ENCODE measurements at places on chromosomes 6 and 20.

GRCh38 chr6:74605922-74606581 is 599.8 kb downstream of the COL12A1 start:
- DNase-seq = no peak

GRCh38 chr6:95279616-95280015 is 297.7 kb upstream of the MANEA start:
- no peak for DNase-seq

DNA sequence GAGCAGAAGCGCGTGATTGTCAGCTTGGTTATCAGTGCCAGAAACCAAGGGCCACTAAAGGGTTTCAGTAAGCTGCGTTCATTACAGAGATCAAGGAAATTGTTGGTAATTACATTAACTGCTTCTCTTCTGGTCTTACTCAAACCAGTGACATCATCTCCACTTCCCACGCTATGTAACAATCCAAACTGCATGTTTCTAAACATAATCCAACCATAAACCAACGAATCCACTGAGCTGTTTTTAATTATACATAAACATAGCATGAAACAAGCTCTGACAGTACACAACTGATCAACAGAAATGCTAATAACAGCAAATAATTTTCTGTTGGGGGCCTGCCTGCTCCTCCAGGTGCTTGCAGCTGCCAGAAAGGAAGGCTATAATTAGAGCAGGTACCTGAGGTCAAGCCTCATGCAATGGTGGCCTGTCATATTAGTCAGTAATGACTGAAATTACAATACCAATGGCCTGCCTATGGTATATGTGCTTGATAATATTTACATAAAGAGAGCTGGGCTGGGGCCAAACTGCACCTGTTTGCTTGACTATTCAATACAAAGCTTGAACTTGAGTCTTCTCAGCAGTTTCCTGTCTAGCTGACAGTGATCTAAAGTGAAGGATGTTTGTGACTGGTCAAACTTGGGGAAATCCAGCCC is 40.1 kb downstream of the ILRUN start:
- DNase-seq = no peak

DNA sequence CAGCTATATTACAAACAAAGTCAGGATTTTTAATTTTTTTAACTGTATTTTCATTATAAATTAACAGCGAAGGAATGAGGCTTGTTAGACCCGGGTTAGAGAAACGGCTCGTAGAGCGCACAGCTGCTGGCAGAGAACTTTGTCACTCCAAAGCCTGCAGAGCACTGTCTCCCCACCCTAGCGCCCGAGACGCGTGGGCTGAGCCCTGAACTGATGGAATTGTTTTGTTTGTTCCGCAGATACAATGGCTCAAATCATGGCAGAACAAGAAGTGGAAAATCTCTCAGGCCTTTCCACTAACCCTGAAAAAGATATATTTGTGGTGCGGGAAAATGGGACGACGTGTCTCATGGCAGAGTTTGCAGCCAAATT is 810 bp downstream of the LAMP5 start:
- DNase-seq = no peak

GRCh38 chr6:100255701-100256100 is 209.0 kb downstream of the SIM1 start:
- no peak for DNase-seq

DNA sequence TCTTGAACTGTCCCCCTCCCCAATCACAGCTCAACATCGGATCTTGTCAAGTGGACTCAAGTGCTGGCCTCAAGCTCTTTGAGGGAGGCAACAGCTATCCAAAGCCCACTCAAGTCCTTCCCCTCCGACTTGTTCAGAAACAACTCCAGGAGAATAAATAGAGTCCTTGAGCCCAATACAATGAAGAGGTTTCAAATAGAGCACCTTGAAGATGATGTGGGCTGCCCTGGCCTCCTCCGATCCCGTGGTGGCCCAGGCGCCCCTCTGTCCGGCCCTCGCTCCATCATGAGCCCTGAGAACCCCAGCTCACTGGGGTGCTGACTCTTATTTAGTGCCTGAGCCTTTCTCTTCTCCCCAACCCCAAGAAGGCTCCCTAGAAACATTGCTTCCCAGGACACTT is 164.3 kb upstream of the PMEPA1 start:
- peak; percentile 12 for DNase-seq

DNA sequence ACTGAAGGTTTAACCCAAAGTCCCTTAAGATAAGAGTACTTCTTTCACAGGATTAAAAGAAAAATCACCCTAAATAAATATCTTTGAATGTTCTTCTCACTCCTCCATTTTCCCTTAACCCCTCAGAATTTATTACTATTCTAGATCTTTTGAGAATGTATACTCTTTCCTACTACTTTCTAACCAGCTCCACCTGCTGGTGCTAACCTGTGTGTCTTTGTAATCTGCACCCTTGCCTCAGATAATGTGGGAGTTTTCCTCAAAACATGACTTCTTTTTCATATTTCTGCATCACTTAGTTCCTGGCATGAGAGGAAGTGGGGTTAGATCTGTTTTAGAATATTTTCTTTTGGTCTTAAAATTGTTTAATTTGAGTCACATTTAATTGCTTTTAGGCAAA is 394.2 kb downstream of the BMP2 start:
- no peak for DNase-seq

- no peak for DNase-seq
Measured at GRCh38 chr6:160238278-160238711, 20.3 kb downstream of the SLC22A2 start.

- DNase-seq = no peak
Measured at GRCh38 chr20:3815703-3816315, 4.5 kb upstream of the AP5S1 start.

- peak; percentile 27 for DNase-seq
Measured at GRCh38 chr20:44072384-44072783, 114.6 kb downstream of the JPH2 start.

- DNase-seq = no peak
Measured at GRCh38 chr6:136383268-136383937, 93.8 kb upstream of the BCLAF1 start.

GRCh38 chr20:37579106-37579505 is 51.4 kb upstream of the BLCAP start:
- no peak for DNase-seq

DNA sequence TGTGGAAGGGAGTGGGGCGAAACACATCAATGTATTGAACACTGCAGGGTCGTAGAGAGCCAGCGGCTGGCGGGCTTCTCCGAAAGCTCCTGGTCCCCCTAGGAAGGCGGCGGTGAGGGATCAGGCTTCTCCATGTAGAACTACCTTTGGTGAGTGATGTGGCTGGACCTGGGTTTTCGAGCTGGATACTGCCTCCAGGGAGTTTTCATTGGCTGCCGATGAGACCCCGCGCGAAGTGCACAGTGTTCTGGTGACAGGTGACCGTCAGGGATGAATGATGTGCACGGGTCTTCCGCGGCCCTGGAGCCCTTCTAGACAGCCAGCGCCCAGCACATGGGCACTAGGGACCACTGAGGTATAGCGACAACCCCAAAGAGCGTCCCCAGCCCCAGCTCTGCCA is 16.4 kb downstream of the ABT1 start:
- DNase-seq = no peak

DNA sequence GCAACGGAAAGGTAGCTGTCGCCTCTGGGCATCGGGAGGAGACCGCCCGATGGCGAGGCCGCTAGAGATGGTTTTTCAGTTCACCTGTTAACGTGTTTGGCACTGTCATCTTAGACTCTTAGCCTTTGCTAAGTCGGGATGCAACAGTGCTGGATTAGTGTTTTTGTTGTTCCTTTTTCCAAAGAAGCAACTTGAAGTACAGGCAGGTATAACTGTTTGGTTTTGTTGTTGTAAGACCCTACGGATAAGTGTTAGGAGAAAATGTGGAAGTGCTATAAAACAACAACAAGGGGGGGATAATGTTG is 723 bp downstream of the MANEA start:
- DNase-seq = no peak

DNA sequence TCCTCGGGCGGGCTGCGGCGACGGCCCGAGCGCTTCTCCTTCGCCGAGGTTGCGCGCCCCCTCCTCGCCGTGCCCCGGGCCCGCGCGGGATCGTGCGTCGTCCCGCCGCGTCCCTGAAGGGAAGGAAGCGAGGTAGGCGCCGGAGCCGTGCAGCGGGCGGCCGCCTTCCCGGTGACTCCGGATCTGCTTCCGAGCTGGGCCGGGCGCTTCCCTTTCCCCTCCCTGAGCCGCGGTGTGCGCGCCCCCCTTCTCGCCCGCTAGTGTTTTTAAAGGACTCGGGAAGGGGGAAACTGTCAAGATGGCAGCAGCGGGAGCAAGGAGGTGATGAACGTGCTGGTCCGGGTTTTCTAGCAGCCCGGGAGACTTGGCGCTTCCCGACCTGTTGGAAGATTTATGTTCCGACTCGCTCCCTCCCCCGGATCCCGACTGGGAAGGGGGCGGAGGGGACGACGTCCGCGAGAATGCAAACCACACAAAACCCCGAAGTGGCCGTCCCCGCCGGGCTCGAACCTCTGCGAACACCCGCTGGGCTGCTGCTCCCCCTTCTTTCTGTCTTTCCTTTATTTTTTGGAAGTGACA is 744 bp upstream of the FOXO3 start:
- peak; percentile 91 for DNase-seq

GRCh38 chr6:22958677-22959076 is 389.3 kb downstream of the HDGFL1 start:
- no peak for DNase-seq

DNA sequence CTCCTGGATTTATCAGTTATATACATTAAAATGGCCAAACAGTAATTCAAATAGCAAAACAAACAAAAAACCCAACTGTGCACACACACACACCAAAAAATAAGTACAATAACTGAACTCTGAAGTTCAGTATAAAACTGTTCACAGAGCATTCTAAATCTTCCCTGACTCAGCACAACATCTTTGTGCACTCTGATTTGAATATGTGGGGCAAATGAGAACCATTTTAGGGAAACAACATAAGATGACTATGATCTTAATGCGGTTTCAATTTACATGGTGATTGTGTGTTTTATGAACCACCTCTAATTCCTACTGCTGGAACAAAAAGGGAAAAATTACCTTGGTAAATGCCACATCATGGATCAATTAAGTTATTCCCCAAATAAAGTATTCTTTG is 41.7 kb downstream of the PLAGL1 start:
- no peak for DNase-seq

- no peak for DNase-seq
Measured at GRCh38 chr6:144377586-144378210, 92.6 kb downstream of the UTRN start.

DNA sequence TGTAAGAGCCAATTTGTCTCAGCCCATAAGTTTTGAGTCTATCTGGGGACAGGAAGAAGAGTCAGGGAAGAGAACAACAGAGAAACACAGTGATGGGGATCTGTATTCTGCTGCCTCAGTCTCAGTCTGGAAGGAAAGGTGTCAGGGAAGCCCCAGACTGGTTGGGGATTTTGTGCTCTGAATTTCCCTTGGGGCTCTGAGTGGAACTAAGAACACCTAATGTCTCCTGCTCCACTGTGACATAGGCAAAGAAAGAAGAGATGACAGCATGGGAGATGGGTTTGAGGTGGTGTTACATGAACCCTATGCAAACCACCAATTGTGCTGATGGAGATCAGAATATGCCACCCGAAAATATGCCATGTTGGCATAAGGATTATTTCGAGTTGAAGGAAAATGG is 139.5 kb upstream of the MYLIP start:
- no peak for DNase-seq

GRCh38 chr6:127717384-127717783 is 140.4 kb downstream of the C6orf58 start:
- no peak for DNase-seq

- no peak for DNase-seq
Measured at GRCh38 chr6:95973976-95974375, 41.8 kb upstream of the FUT9 start.

GRCh38 chr6:110874880-110875547 is 429 bp downstream of the AMD1 start:
- peak; percentile 74 for DNase-seq
